ENCODE measurements at places on chromosomes 5 and 9.

- DNase-seq: no peak
Observed at GRCh38 chr5:172385707-172386106, 68.6 kb downstream of the SH3PXD2B start.

DNA sequence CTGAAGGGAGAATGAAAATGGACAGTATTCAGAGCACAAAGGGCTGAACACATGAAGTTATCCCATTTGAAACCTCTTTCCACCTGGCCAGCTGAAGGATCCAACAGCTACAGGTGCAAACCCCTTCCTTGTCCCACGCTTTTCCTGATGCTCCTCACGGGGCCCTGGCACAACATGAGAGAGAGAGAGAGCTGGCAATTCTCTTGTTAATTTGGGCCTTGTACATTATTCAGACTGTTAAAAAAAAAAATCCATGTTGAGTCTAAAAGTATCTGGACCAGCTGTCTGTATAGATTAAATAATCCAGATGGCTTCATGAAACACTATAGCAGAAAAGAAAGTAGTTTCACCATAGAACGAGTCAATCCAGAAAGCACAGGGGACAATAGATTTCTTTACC, 74.1 kb downstream of the HMHB1 start:
- no peak for DNase-seq

- no peak for DNase-seq
Observed at GRCh38 chr5:141841378-141842180, 36.6 kb downstream of the PCDH1 start.

GRCh38 chr5:78655746-78656290, 7.2 kb upstream of the LHFPL2 start:
- no peak for DNase-seq

GRCh38 chr5:100900796-100901781, 2.0 kb downstream of the ST8SIA4 start:
- DNase-seq: peak; percentile 15

DNA sequence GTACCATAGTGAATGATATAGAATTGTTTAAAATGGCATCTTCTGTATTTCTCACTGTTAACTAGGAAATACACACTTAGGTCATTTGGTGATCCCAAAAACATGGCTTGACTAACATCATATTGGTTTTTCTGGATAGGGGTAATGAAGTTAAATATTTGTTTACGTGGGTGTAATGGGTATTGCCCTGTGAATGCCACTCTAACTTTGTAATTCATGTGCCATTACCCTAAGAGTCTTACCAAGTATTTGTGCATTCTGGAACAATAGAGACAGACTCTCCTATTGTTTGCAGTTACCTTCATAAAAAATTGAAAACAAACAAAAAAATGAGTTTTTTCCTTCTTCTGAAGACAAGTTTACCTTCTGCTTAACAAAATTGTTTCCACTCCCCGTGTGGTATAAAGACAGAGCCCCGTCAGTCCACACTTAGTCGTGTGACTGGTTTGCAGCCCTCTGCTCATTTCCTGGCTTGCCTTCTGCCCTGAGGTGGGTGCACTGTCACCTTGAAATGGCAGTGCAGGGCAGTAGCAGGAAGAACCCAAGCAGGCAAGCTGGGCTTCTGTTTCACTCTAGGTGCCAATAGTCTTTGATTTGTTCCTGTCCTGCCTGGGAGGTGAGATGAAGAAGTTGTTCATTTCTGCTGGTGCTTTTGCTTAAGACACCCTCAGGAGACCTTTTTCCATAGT, 9.6 kb upstream of the CATSPER3 start:
- no peak for DNase-seq

DNA sequence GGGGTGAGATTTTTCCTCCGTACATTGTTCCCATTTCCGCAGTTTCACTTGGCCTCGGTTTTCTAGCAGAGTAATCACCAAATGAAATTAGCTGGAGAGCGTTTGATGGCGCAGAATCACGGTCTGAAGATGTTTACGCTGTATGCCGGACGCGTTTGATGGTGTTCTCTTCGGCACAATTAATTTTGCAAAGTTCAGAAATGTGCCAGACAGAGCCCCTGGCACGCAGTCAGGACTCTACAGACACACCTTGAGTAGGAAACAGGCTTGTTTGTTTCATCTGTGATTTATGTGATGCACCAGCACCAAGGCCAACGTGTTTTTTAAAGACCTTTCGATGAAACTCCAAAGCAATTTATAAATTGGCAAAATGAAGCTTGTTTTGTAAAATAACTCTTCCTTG, 863 bp upstream of the LIFR start:
- DNase-seq: peak; percentile 68

DNA sequence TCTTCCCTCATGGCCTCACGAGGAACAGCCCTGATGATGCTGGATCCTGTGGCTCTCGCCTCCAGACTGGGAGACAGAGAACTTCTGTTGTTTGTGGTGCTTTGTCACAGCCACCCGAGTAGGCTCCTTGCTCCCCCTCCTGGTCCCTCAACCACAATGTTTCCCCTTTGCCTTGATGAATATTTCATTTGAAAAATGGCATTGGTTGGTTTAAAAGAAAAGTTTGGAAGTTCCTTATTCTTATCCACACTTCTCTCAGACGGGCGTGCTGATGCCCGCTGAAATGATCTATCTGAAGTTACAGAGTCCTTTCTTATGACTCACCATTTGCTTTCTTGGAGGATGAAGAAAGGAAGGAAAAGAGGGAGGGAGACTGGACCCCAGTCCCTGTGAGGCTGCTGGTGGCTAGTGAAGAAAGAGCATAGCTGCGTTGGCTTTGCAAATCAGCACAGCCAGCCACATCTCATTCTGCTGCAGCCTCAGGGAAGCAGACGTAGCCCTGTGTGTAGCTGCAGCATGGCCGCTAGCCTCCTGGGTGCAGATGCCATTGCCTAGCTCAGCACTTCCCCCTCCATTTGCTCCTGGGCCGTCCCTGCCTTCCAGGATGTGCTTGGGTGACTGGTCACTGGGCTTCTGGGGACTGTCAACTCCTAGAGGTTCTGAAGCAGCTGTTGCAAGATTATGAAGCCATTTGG, 185.9 kb downstream of the ERCC6L2 start:
- DNase-seq: peak; percentile 56

GRCh38 chr5:65815161-65815560, 93.2 kb downstream of the NLN start:
- DNase-seq: no peak

GRCh38 chr5:169197343-169197742, 103.6 kb downstream of the SLIT3 start:
- DNase-seq: no peak

GRCh38 chr5:97528941-97529340, 345.9 kb upstream of the RIOK2 start:
- DNase-seq: peak; percentile 11

DNA sequence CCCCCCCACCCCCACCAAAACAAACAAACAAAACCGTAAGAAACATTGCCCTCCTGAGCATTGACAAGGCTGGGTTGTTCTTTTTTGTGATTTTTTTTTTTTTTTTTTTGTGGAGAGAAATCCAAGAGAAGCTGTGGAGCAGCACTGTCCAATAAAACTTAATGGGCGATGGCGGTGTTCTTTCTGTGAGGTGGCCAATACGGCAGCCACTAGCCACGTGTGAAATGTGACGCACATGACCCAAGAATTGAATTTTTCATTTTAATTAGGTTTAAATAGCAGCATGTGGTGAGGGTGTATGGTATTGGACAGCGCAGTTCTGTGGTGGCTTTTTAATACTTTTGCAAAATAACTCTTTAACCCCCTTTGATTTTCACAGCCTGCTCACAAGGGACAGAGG, 251.1 kb downstream of the PDZD2 start:
- DNase-seq: no peak

- no peak for DNase-seq
Observed at GRCh38 chr9:113952676-113953075, 76.6 kb downstream of the ZNF618 start.

DNA sequence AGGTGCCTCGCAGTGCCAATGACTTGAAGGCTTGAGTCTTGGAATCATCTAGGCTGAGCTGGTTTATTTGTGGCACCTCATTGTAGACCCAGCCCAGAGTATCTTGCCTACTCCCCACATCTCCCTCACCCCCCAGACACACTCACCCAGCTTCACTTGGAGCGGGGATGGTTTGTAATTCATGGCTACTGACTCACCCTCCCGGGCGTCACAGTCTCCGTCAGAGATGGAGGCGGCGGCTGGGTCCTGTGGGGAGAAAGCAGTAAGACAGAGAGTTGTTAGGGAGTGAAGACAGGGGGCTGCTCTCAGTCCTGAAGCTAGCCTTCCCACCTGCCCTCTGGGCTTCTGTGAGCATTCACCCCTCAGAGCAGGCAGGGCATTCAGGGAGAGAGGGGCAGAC, 29.0 kb upstream of the MYORG start:
- DNase-seq: no peak

DNA sequence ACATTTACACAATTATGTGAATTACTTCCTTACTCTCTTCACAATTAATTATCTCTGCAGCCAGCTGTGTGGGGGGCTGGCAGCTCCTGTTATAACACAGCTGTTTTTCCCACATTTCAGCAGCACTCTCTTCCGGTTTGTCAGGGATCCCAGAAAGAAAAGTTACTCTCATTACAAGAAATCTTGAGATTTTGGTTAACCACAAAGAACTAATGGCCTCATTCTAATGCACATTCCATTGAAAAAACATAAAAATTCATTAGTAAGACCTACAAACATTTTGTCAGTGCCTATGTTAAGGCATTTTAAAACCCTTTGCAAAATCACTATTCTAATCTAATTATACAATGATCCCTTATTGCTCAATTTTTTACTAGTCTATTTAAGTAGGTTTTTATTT, 64.1 kb downstream of the PDE4D start:
- DNase-seq: no peak

DNA sequence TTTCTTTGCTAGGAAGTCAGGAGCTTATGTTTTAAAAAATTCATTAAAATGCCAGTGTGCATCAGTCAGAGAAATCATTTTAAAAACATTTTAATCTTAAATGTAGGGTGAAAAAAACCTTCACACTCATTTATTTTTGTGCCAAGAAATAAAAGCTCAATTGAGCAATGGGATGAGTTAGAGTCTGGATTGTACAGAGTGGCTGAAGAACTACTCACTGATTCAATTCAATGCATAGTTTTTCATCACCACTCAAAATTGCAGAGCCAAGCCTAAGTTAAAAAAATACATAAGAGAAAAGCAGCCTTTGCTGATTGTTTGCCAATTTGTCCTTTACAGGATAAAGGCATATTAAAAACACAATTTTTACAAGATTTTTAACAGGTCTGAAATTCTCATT, 168.2 kb upstream of the DMRTA1 start:
- no peak for DNase-seq

DNA sequence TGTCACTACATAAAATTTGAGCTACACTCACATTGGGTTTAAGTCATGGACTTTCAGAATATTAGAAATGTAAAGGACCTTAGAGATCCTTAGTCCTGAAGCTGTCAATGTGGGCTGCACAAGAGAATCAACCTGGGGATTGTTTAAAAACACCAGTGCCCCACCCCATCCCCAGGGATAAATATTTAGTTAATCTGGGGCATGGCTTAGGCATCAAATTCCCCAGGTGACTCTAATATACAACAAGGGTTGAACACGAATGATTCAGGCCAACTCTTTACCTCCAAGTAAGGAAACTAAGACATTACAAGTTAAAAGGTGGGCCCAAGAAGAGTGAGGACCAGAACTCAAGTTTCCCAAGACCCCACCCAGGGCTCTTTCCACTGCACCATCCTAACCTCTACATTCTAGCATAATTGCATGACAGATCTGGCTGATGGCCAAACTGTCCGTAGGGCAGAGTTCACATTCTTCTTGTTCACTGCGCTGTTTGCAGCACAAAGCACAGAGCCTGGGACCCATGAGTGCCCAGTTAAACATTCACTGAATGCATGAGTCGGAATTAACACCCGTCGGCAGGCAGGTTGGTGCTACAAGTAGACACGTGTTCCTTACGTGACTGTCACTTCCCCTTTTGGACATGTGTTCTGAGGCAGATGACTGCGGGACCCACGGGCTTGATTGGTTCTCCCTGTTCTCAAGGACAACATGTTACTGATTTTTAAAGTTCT, 25.2 kb downstream of the CYFIP2 start:
- DNase-seq: no peak

DNA sequence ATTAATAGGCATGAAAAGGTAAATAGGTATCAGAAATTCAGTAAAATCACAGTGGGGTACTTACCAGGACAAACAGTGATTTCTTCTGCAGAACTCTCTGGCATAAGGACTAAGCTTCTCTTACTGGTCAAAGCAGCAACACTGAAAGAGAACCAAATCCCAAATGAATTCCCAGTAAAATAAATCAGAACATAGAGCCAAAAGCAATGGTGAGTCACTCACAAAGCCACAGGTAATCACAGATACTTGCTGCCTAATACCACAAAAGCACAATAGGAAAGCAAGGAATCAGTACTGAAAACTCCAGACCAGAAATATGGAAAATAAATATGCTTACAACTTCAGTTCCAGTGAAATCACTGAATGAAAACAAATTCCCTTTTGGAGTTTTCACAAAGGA, 50.7 kb downstream of the UIMC1 start:
- DNase-seq: no peak

Measured in NCI-H2081 (cell line).